ENCODE measurements at places on chromosomes 11 and 22. TPM values are rescaled to one million over a fixed set of nuclear protein-coding genes. Genes with fewer than 3 reads are reported as not detected.

The AAMDC gene
- total RNA-seq, result 2.3 TPM

The OAF gene
- 1.2 TPM for total RNA-seq

The P2RY2 gene
- total RNA-seq, result 1.6 TPM

The ARHGAP20 gene
- total RNA-seq, result 0.54 TPM

The SMTNL1 gene
- total RNA-seq, result not detected

The NXPE1 gene
- total RNA-seq, result not detected

The CNIH2 gene
- total RNA-seq, result 10.8 TPM

The C22orf42 gene
- total RNA-seq, result 0.76 TPM

The SLC37A2 gene
- total RNA-seq, result 1.0 TPM

The P4HA3 gene
- not detected for total RNA-seq

GRCh38 chr22:20775342-20775895, 1.5 kb downstream of the SERPIND1 start:
- H3K4me1 ChIP-seq, result peaks cover 9% of the 10 kb centered on the region
- no peak for DNase-seq
- H3K36me3 ChIP-seq, result no peaks in the 10 kb centered on the region
- no peak overlapping the region for H3K4me3 ChIP-seq
- H3K27me3 ChIP-seq, result no peaks in the 10 kb centered on the region

- H3K27ac ChIP-seq, result no peak overlapping the region
- peaks cover 6% of the 10 kb centered on the region for H3K27me3 ChIP-seq
- no peaks in the 10 kb centered on the region for H3K36me3 ChIP-seq
Measured at GRCh38 chr11:4183410-4184057, 88.9 kb downstream of the RRM1 start.

DNA sequence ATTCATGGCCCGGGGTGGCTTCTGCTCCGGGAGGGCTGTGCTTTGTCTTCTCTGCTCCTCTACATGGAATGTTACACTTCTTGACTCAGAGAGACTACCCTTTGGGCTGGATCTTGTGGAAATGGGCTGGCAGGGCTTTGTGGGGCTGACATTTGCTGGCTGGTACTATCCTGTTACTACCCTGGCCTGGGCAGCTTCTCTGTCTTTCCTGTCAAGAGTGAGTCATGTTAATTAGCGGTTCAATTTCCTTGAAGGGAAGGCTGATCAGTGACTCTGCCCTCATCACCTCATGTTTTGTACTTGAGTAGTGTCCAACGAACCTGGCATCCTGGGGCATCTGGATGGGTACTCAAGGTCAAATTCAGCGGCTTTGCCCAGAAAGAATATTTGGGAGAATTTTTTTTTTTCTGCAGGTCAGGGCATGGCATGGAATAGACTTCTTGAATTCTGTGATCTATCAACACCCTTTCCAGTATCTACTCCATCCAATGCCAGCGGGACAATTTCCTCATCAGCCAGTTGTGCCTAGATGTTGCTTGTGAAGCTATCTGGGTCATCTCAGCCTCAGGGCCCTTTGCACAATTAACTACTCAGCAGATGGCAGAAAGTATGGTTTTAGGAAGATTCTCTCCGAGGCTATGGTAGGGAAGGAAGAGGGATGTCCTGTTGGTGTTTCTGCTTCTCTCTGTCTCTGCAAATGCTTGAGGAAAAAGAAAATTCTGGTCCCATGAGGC, 140.5 kb upstream of the PLET1 start:
- H3K4me3 ChIP-seq, result no peak overlapping the region
- H3K27ac ChIP-seq, result no peak overlapping the region
- peak; percentile 7 for DNase-seq

- no peak overlapping the region for H3K27ac ChIP-seq
- H3K4me1 ChIP-seq, result no peaks in the 10 kb centered on the region
- H3K36me3 ChIP-seq, result no peaks in the 10 kb centered on the region
- no peaks in the 10 kb centered on the region for H3K27me3 ChIP-seq
Measured at GRCh38 chr11:95193541-95193940, 37.5 kb downstream of the SESN3 start.

DNA sequence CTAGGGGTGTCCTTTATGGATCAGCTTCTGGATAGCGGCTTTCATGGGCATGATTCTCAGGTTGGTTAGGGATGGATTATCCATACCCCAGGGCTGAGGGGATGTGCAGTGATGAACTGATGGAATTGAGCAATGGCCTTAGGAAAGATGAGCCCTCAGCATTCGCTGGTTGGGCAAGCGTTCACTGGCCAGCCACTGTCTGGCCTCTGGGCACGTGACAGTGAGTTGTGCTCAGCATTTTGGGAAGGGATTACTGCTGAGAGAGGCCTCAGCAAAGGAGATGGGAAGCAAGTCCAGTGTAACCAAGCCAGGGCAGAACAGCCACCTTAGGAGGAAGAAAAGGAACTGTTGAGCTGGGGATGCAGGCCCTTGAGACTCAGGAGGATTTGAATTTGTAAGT, 17.4 kb downstream of the UBASH3B start:
- DNase-seq, result no peak
- H3K27me3 ChIP-seq, result no peaks in the 10 kb centered on the region
- H3K27ac ChIP-seq, result no peak overlapping the region
- no peaks in the 10 kb centered on the region for H3K36me3 ChIP-seq

- H3K4me1 ChIP-seq, result peaks cover 25% of the 10 kb centered on the region
- H3K27ac ChIP-seq, result no peak overlapping the region
- peak overlapping the region; percentile 49 for H3K4me3 ChIP-seq
- H3K27me3 ChIP-seq, result peaks cover 35% of the 10 kb centered on the region
- no peaks in the 10 kb centered on the region for H3K36me3 ChIP-seq
Measured at GRCh38 chr11:125264100-125265022, 99.8 kb downstream of the PKNOX2 start.

GRCh38 chr11:65538915-65539743, 14.2 kb downstream of the SCYL1 start:
- H3K27ac ChIP-seq, result no peak overlapping the region
- peaks cover 31% of the 10 kb centered on the region for H3K27me3 ChIP-seq
- peak; percentile 78 for DNase-seq

- H3K36me3 ChIP-seq, result no peaks in the 10 kb centered on the region
- H3K4me3 ChIP-seq, result no peak overlapping the region
- no peak for DNase-seq
- no peak overlapping the region for H3K27ac ChIP-seq
- no peaks in the 10 kb centered on the region for H3K4me1 ChIP-seq
Measured at GRCh38 chr11:2393111-2393868, 7.3 kb upstream of the TSSC4 start.

GRCh38 chr11:105907319-105907718, 114.7 kb downstream of the MSANTD4 start:
- no peaks in the 10 kb centered on the region for H3K27me3 ChIP-seq
- H3K27ac ChIP-seq, result no peak overlapping the region
- no peak overlapping the region for H3K4me3 ChIP-seq
- no peaks in the 10 kb centered on the region for H3K36me3 ChIP-seq
- no peaks in the 10 kb centered on the region for H3K4me1 ChIP-seq

DNA sequence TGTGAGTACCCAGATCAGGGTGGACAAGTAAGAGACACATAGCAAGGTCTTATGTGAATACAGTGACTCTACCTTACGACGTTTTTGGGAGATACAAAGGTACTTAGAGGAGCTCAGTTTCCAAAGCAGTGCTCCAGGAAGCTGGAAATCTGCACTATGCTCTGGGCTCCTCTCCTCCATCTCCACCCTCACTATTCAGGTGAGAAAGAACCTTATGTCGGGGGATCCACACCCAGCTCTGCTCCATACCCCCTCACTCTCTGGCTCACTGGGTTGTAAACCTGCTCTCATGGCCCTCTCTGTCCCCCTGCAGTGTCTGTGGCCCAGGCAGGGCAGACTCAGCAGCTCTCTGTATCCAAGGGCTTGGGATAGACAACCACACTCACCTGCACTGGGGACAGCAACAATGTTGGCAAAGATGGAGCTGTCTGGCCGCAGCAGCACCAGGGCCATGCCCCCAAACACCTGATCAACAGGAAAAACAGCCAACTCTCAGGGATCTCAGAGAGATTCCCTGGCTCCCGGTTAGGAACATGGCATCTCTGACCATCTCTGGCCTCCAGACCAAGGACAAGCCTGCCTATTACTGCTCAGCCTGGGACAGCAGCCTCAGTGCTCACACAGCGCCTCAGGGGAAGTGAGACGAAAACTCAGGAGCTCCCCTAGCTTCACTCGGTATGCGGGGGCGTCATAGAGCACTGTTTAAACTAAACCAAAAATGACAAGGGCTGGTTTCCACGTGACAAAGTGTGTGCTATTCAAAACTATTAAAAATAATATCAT, 60.9 kb upstream of the TOP3B start:
- no peaks in the 10 kb centered on the region for H3K36me3 ChIP-seq
- no peak overlapping the region for H3K4me3 ChIP-seq
- H3K27ac ChIP-seq, result no peak overlapping the region
- H3K27me3 ChIP-seq, result peaks cover 100% of the 10 kb centered on the region
- no peaks in the 10 kb centered on the region for H3K4me1 ChIP-seq
- DNase-seq, result no peak

DNA sequence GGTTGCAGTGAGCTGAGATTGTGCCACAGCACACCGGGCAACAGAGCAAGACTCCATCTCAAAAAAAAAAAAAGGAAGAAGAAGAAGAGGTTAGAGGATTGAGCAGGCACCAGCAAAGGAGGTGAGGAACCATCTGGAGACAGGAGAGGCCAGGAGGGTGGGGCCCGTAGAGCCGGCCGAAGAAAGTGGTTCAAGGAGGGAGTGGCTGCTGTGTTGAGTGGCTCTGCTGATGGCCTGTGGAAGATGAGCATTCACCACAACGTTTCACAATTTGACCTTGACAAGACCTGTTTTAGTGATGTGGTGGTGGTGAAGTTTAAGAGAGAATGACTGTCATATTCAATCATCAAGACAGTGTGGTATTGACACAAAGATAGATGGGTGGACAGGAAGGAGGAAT, 6.8 kb upstream of the CTSD start:
- no peaks in the 10 kb centered on the region for H3K27me3 ChIP-seq
- no peak overlapping the region for H3K4me3 ChIP-seq
- no peak overlapping the region for H3K27ac ChIP-seq

GRCh38 chr11:90803366-90803765, 580.5 kb upstream of the CHORDC1 start:
- peaks cover 4% of the 10 kb centered on the region for H3K4me1 ChIP-seq
- no peak overlapping the region for H3K4me3 ChIP-seq
- no peaks in the 10 kb centered on the region for H3K36me3 ChIP-seq
- H3K27ac ChIP-seq, result no peak overlapping the region
- peak; percentile 37 for DNase-seq

DNA sequence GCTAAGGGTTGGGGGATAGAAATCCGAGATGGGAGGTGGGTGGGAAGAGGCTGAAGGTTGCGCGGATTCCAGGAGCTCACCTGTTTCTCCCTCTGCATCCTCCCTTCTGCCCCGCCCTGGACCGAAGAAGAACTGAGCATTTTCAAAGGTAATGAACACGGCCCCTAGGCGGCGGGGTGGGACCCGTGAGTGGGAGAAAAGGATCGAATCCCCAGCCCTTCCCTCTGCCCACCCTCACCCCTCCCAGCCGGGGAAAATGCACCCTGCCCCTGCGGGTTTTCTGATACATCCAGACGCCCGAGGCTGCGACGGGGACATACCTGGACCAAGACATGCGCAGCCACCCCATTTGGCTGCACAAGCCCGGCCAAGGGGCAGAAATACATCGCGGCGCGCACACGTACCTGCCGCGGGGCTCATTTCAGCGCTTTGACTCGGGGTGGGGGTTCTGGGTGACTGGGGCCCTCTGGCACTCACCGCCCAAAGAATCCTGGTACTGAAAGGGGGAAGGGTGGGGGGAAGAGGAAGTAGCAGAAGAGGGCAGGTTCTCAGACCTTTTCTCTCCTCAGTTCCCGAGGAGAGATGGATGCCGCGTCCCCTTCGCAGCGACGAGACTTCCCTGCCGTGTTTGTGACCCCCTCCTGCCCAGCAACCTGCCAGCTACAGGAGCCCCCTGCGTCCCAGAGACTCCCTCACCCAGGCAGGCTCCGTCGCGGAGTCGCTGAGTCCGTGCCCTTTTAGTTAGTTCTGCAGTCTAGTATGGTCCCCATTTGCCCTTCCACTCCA, 6.0 kb downstream of the VSIG2 start:
- peak; percentile 80 for DNase-seq
- H3K27me3 ChIP-seq, result peaks cover 99% of the 10 kb centered on the region

- H3K4me1 ChIP-seq, result peaks cover 38% of the 10 kb centered on the region
- H3K36me3 ChIP-seq, result no peaks in the 10 kb centered on the region
- H3K27me3 ChIP-seq, result no peaks in the 10 kb centered on the region
- H3K4me3 ChIP-seq, result no peak overlapping the region
- peak; percentile 81 for DNase-seq
Measured at GRCh38 chr11:100855466-100856067, 168.5 kb downstream of the ARHGAP42 start.

DNA sequence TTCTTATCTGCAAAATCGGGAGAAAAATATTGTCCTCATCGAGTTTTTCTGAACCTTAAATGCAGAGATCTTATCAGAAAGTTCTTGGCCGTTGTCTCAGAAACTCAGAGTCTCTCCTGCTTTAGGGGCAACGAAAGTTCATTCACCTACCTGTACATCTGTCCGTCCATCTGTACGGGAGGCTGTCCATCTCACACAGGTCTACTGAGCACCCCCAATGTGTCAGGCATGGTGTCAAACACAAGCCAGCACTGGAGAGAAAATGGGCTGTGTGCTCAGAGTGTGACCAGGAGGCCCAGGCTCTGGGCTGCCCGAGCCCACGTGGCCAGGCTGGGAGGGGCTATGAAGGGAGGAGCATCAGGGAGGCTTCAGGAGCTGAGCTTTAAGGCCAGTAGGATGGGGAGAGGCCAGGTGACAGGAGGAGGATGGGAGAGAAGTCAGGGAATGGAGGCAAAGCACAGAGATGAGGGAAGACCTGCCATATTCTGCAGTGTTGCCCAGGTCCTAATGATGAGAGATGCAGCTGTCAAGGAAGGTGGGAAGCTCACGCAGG, 62.4 kb upstream of the MYEOV start:
- DNase-seq, result no peak
- H3K27ac ChIP-seq, result no peak overlapping the region
- no peaks in the 10 kb centered on the region for H3K36me3 ChIP-seq
- no peaks in the 10 kb centered on the region for H3K4me1 ChIP-seq
- H3K4me3 ChIP-seq, result no peak overlapping the region

- no peaks in the 10 kb centered on the region for H3K36me3 ChIP-seq
- H3K27me3 ChIP-seq, result no peaks in the 10 kb centered on the region
- DNase-seq, result peak; percentile 54
- no peak overlapping the region for H3K4me3 ChIP-seq
Measured at GRCh38 chr11:73252577-73253191, 19.5 kb upstream of the P2RY6 start.

DNA sequence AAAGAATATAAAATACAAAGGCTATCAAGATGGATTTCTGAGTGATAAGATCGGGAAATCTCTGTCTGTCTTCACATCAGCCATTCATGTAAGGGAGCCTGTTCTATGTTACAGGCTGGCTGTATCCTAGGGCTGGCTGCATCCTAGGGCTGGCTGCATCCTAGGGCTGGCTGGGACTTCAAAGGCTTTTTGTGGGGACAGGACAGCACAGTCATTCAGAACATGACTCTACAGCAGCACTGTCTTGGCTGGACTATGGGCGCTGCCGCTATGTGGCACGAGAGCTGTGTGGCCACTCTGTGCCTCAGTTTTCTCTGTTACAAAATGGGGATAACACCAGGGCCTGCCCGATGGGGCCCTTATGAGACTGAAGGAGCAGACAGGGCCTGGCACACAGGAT, 10.2 kb downstream of the ADAMTS8 start:
- no peak for DNase-seq
- H3K27me3 ChIP-seq, result no peaks in the 10 kb centered on the region
- H3K36me3 ChIP-seq, result no peaks in the 10 kb centered on the region
- H3K4me3 ChIP-seq, result no peak overlapping the region
